ENCODE measurements at places on chromosomes 11 and 22.

DNA sequence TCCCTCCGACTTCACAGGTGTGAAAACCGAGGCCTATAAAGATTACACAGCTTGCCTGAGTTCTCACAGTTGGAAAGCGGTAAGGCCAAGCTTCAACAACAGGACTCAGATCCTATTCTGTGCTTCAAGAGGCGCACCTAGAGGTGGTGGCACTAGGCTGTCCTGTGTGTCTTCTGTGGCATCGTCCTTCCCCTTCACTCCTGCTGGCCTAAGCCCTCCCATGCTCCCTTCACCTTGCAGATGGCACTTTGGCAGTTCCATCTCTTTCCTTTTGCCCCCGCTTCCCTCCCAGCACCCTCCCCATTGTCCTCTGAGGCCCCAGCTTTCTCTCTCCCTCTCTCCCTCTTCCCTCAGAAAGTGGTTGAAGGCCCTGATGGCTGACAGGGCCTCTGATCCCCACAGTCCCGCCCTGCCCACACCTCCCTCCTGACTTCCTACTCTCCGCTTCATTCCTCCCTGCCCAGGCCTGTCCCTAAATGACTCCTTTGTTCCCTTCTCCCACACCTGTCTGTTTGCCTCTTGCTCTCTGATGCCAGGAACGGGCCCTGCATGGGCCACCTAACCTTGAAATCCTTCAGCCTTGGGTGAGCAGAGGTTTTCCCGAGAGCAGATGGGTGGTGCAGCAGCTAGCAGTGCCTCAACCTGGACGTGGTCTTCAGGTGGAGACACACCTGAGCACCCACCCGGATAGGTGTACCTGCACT is 5.8 kb downstream of the TRIM29 start:
- no peak for DNase-seq

DNA sequence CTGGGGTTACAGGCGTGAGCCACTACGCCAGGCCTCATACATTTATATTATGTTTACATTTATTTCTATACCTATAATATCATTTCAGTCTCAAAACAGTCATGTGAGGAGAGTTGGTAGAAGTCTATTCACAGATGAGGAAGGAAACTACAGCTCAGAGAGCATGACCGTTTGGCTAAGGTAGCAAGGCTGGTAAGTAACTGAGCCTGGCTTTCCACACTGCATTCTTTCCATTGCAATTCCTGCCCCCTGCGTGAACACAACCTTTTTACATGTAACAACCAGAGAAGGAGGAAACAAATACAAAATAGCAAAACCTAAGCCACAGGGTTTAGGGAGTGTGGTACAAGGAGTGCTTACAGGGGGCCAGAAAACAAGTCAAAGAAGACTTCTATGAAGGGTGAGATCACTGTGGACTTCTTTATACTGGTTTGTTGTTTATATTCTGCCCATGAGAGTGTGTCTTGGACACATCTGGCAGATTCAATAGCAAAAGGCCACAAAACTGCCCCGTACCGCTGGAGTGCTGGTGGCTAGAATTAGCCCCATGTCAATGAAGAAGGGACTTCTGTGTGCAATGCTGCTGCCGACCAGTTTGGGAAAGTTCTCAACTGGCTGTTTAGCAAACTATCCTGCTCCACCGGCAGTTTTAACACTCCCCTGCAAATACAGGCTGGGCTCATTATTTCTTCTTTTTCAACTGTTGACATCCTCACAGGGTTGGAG is 19.0 kb downstream of the MICAL3 start:
- no peak for DNase-seq

DNA sequence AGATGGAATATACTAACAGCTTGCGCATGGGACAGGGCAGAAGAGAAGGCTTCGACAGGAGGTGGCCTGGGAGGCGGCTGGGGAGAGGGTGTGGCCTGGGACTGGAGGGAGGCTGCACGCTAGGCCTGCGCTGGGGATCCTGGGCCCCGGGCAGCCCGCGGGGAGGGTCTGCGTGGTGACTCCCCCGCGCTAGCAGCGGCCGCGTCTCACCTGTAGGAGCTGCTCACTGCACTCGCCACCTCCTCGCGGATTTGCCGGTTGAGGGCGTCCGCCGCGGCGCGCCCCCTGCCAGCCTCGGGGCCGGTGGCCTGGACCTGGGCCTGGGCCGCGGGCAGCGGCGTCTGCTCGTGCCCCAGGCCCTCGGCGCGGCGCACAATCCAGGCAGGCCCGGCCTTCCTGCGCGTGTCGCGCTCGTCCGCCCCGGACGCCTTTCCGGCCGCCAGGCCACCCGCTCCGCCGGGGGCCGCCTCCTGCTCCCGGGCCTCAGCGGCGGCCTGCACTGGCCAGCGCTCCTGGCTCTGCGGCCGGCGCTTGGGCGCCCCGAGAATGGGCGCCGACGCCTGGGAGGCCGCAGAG is 1.5 kb downstream of the MAP6 start:
- peak; percentile 37 for DNase-seq

- DNase-seq = no peak
Measured at GRCh38 chr11:13336246-13336878, 58.8 kb downstream of the BMAL1 start.

GRCh38 chr11:33970984-33971466 is 79.1 kb upstream of the LMO2 start:
- peak; percentile 80 for DNase-seq

GRCh38 chr11:69311767-69312385 is 17.9 kb downstream of the MYEOV start:
- no peak for DNase-seq

- DNase-seq = no peak
Measured at GRCh38 chr11:17014321-17014832, at the start of gene PLEKHA7. Gene PLEKHA7, minus strand, starts transcription at chr11:17014414. Its CDS starts 13 bp downstream, at chr11:17014401.

Measured in AG08395 (cell line).